Kidney (tissue), 22 donors: ENCODE measurements at places on chromosomes 3 and 15. TPM values are rescaled to one million over a fixed set of nuclear protein-coding genes. Genes with fewer than 3 reads are reported as not detected.

DNA sequence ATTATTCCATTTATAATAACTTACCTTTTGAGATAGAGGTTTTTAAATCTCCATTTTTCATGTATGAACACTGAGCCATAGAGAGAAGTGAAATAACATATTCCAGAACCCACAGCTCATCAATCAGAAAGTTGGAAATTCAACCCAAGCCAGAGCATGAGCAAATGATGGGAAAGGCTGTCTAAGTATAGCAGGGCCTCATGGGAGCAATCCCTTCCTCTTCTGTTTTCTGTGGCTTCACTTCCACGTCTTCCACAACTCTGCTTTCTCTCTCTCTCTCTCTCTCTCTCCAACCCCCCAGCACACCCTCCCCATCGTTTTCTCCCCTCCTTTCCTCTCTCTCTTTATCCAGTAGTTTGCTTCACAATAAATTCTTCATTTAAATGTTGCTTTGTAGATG is 14.8 kb upstream of the IL1RAP start:
- no peak for DNase-seq

DNA sequence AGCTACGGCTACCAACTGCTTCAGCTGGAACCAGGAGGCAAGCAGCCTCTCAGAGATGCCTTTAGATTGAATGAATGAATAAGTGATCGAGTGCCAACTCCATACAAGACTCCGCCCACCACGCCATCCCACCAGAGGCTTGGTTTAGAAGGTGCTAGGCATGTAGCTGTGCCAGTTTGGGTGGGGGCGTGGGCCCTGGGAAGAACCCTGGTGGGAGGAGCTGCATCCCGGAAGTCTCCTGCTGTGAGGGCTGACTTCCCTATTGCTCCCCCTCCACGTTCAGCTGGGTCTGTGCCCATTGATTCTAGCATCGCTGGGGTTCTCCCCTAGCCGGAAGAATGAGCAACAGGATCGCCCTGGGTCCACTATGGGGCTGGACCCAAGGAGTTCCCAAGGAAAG is 20.9 kb downstream of the LINGO1 start:
- DNase-seq: no peak

DNA sequence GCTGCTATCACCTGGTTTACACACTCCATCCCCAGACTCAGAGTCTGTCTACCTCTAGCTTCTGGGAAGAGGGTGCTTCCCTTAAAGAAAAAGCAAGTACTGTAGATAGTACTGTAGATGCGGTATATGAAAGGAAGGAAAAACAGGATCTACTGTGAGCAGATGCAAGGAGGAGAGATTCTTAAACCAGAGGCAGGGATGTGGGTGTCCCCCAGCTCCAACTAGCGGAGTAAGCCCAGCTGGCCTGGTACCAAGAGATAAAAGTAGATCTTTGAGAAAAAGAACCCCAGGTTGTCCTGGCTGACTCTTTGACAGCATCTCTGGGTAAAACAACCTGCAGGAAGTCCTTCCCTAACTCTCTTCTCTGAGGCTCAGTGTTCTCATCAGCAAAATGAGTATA is 523.7 kb upstream of the PROK2 start:
- DNase-seq: no peak

The UBAP1L gene
- 5.4 TPM for total RNA-seq
